ENCODE measurements at places on chromosomes 3 and 15.

- DNase-seq: no peak
These were observed 348.7 kb downstream of the TBL1XR1 start for GRCh38 chr3:176848431-176849214.

- no peak for DNase-seq
These were observed 58.0 kb downstream of the CGGBP1 start for GRCh38 chr3:88000853-88001252.

DNA sequence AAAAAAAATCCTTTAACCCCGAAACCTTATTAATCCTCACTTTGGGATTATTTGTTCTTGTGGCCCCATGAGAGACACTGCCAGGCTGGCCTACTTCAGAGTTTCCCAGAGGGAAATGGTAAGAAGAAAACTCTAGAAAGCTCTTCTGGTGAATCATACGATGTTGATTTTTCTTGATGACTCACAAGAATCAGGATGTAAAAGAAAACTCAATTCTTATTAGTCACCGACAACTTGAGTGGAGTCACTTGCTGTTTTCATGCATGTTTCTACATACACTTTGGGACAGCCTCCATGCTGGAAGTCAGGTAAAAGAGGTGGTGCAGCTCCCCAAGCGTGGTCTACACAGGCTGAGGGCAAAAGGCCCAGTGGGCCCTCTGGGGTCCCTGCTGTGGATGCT is 42.8 kb downstream of the MYO5C start:
- no peak for DNase-seq

- DNase-seq: no peak
These were observed 166.1 kb downstream of the SSR3 start for GRCh38 chr3:156388497-156389448.

DNA sequence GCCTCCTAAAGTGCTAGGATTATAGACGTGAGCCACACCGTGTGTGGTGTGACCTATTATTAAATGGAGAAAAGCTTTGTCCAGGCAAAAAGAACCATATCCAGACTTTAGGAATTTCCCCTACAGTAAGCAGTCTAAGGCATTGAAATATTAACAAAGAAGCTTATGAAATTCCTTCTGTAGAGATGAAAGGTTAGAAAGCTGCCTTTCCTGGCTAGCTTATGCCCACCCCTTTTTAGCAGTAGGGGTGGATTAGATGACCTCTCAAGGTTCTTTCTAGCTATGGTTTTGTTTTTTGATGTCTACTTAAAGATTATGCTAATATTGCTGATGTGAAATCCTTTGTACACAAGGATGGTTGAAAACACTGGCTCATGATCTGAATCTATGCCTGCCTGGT is 13.9 kb downstream of the OXSM start:
- no peak for DNase-seq

- DNase-seq: no peak
These were observed 15.4 kb upstream of the NOX5 start for GRCh38 chr15:68999091-68999490.

DNA sequence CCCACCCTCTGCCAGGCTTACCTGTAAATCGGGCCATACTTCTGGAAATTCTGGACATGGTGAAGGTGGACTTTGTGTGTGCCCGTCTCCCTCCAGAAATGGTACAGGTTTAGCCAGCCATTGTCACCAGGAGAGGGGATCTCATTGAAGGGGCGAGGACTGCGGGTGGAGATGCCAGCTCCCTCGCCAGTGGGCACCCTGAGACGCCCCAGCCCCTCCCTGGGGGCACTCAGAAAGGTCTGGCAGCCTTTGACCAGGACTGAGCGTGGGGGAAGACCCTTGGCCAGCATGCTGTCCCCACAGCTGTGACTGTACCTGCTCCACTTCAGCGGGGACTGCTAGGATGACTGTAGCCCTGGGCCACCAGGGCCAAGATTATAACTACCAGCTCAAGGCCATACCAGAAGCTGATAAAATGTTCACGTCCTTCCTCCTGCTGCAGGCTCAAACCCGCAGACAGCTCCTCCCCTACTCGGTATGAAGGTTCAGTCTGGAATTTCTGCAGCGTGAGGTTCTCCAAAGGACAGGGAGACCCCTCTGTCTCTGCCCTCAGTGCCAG is at the start of gene CYP11A1:
CYP11A1 (minus strand) TSS at position 351 of the 559 bp plus-strand sequence; CDS start at position 290, 61 bp downstream.
- no peak for DNase-seq

DNA sequence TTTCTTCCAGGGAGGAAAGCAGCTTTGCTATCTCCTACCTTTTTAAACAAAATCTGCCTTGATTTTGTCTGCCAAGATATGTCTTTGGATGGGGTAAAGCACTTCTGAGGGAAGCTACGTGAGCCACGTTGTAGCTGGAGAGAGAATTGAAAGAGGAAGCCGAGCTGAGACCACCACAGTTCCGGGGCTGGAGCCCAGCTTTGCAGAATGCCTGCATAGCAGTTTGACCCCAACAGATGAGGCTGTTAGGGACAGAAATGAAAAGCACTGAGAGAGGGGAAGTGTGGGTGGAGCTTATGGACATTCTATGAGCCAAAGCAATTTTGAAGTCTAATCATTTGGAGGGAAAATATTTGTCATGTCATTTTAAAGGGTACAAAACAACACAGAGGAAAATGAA is 45.4 kb downstream of the LIPC start:
- DNase-seq: no peak

GRCh38 chr3:113516115-113516505 is 1.2 kb upstream of the SPICE1 start:
- peak; percentile 23 for DNase-seq

GRCh38 chr3:177657243-177657642 is 460.0 kb upstream of the TBL1XR1 start:
- peak; percentile 21 for DNase-seq

DNA sequence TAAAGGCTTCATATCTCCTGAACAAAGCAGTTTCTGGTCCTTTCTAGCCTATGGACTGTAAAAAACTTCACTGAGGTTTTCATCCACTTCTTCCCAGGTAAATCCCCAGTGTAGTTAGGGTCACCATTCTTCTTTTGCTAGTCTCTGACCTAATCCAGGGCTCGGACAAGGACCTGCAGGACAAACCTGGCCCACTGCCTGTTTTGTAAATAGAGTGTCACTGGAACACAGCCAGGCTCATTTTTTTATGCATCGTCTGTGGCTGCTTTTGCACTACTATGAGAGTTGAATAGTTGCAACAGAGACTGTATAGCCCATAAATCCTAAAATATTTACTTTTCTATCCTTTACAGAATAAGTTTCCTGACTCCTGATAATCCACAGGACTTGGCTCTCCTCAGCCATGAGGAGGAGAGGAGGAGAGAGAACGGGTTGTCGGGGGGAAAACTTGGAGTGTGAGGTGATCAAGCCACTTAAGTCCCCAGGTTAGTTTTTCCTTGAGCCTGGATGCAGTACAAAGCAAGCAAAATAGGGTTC is 29.0 kb downstream of the CCR3 start:
- DNase-seq: no peak

DNA sequence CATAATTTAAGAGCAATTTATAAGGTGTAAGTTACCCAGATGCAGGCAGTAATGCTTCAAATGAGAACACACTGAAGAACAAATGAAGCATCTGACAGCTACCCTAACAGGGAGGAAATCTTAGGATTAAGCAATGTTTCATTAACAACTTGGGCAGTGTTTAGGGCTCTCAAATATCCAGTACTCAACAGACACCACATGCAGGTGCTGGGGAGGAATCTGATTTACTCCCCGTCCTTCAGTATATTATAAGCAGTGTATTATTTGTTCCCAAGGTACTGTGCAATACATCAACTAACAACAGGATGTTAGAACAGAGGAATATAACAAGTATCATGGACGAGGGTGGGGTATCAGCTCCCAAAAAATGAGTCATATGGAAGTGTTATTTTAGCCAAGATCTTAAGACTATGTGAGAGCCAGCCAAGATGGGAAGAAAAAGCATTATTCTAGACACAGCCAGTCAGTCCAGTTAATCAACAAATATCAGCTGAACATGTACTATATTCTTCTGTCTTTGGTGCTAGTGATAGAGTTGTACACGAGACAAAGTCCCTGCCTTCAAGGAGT is 20.4 kb downstream of the BTBD1 start:
- DNase-seq: no peak

- no peak for DNase-seq
These were observed 84.5 kb downstream of the ASB7 start for GRCh38 chr15:100686725-100687473.

DNA sequence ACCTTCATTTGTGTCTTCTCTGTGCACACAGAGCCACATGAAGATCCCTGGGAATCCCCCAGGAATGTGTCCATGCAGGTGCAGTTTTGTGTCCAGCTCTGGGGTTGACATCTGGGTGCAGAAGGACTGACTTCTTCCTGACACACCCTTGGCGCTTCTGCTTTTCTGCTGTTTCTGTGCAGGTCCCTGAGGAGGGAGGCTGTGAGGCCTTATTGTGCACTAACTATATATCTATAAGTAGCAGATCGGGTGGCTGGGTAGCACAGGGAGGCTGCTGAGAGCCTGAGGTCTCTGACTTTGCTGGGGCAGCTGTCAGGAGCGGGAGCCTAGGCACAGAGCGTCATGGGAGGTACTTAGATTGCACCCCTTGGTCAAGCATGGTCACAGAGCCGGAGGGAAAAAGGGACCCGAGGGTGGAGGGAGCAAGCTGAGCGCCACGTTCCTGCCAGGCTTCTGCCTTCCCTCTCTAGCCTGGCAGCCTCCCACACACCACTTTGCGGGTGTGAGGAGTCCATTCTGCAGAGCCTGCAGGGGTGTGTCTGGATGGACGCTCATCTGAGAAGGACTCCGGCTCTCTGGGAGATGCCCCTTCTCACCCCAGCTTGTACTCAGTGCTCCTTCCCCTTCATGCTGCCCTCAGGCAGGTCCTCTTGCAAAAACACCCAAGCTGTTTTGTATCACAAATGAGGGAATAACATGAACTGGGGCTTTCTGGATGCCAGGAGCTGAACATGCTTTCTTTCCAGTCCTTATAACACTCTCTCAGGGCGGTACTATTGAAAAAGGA is 23.9 kb downstream of the CCDC33 start:
- DNase-seq: no peak

GRCh38 chr15:59312205-59312604 is 60.5 kb downstream of the MYO1E start:
- DNase-seq: no peak

DNA sequence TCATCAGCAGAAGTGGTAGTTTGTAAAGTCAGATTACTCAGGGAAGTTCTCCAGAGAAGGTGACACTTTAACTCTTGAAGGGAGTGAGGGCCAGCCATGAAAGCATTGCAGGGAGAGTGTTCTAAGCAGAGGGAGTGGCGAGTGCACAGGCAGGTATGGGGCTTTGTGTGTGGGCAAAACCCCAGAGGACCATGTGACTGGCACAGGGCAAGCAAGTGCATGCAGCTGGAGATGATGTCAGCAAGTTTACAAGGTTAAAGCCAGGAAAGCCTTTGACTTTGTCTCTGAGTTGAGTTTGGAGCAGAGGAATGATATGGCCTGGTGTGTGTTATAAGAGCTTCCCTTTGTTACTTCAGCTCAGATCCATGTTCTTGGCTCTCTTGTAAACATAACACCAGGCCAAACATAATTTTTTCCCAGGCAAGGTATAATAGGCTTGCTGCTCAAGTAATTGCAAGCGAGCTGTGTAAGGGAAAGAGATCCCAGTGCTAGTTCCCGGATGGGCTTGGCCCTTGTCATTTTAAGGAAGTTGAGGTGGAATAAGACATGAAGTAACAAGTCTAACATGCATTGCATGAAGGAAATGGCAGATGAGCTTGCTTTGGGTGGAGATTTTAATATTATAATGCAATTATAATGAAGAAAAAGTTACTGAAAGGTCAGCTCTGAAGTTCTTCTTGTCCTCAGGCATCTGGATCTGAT is 341.1 kb upstream of the LRRC3B start:
- no peak for DNase-seq

GRCh38 chr3:32725721-32726120 is 40.7 kb downstream of the CNOT10 start:
- DNase-seq: no peak

DNA sequence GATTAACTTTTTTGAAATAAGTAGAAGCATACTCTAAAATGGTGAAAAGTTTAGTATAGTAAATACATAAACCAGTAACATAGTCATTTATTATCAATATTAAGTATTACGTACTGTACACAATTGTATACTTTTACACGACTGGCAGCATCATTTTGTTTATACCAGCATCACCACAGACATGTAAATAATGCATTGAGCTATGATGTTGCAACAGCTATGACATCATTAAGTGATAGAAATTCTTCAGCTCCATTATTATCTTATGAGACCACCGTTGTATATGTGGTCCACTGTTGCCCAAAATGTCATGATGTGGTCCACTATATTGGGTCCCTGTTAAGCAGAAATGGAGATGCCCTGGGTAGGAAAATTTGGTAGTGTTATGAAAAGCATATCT is 51.3 kb downstream of the DRD3 start:
- no peak for DNase-seq

DNA sequence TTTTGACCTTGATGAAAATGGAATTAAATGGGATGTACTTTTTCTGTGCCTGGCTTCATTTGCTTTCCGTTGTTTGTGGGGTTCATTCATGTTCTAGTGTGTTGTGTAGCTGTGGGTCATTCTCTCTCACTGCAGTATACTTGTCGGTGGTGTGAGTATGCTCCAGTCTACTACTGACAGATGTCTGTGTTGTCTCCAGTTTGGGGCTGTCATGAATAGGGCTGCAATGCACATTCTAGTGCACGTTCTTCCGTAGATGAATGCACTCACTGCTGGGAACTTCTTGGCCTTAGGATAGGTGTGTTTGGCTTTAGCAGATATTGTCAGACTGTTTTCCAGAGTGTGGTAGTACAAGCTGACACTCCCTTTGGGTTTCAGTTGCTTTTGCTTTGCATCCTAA is 1.7 kb upstream of the SLC6A20 start:
- no peak for DNase-seq

- DNase-seq: no peak
These were observed 25.2 kb downstream of the EOMES start for GRCh38 chr3:27696906-27697305.

- no peak for DNase-seq
These were observed 6.3 kb downstream of the GYG1 start for GRCh38 chr3:148997623-148998022.

GRCh38 chr3:169661361-169662131 is 2.0 kb downstream of the MECOM start:
- no peak for DNase-seq

- DNase-seq: no peak
These were observed 193.5 kb downstream of the TNIK start for GRCh38 chr3:171266740-171267073.

DNA sequence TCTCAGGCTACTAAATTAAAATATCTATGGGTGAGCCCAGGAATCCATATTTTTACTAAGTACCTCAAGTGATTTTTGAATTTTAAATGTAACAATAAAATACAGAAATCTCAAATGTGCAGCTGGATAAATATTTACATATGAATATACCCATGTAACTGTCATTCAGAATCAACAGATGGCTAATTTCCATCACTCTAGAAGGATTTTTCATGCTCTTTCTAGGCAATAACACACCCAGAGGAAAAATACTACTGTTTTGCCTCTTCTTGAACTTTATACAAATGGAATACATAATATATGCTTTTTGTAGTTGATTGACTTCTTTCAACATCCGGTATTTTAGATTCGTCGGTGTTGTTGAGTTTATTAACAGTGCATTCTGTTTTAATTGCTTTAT is 601.3 kb upstream of the NECTIN3 start:
- DNase-seq: peak; percentile 19
